ENCODE measurements at places on chromosomes 4 and X. TPM values are rescaled to one million over a fixed set of nuclear protein-coding genes. Genes with fewer than 3 reads are reported as not detected.
A peak's percentile ranks its signal among the peaks of the same experiment; 100 is the strongest.

The CRMP1 gene
- not detected for total RNA-seq

GRCh38 chrX:723781-724180 lies 93.2 kb downstream of the SHOX start:
- no peak for DNase-seq

DNA sequence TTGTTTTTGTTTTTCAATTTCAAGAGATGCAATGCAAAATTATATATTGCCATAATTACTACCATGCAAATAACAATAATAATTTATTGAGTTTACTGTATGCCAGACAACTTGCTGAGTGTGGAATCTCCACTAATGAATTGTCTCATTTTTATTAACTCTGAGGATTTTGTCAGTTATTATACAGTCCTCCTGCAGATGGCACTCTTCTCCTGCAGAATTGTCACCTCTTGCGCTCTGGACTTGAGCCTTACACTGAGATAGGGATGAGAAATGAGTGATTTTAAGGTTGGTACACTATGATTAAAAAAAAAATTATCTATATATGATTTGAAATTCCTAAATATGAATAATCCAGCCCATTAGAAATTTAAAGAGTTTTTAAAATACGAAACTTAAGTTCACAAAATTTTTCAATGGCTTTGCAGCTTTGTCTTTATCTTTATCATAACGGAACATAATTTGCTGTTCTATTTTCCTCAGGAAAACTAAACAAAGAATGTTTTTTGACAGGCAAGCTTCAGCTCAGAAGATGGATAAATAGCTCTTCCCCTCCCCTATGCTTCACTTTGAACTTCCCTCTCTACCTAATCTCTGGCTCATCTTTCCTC lies 12.7 kb upstream of the PAQR3 start:
- peak; percentile 32 for DNase-seq

- DNase-seq = no peak
Observed at GRCh38 chrX:84133023-84133422, 55.0 kb downstream of the RPS6KA6 start.

DNA sequence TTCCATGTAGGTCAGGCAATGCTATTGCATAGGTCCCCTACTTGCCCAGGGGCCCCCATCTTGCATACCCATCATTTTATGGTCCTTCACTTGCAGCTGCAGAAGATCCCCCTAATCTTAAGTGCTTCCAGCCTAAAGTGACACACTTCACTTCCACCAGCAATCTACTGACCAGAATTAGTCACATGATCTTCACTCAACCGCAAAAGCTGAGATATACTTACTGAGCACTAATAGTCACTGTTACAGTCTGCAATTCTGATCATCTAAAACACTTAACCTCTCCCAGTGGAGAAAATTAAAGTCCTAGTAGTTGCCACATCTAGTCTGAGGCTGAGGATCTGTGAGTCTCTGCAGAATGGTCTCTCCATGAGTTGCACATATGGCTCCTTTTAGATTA lies 82.1 kb downstream of the AREG start:
- DNase-seq = no peak

DNA sequence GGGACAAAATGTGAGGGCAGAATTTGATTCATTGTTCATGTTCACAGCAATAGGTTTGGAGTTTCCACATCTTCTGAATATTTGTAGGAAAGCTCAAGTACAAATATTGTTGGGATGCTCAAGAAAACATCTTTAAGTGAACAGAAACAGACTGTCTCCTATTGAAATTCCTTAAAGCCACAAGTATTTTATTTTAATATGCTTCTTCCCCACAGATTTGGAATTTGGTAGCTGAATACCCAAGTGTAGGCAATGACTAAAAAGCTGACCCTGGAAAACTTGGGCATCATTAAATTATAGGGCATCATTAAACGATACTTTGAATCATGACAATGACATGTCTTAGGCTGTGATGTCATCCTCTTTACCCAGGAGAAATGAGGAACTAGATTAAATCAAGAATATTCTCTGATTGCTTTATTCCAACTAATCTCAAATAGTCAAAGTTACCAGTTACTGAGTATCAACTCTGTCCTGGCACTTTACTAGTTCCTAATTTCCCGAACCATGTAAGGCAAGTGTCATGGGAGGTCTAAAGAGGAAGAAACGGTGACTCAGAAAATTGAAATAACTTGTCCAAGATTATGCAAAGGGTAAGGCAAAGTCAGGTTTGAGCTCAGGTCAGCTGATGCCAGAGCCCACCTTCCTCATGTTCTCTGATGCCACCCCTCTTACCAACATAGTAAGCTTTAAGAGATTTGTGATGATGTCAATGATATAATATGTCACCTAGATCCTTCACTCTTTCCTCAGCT lies 223.1 kb upstream of the LEF1 start:
- DNase-seq = no peak

DNA sequence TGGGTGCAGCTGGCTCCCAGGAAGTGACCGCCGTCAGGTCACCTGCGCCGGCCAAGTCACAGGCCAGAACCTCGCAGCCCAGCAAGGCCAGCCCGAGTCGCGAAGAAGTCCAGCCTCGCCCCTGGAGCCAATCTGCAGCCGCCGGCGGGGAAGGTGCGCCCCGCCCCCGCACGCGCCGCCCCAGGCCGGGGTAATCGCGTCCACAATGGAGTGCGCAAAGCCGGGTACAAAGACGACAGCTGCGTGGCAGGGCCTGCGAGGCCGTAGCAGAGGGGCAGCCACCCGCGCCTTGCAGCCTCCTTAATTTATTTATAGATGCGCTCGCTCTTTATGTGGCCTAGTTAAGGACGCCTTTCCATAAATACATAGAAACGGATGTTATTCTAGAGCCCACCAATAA lies 139.4 kb upstream of the CPEB2 start:
- DNase-seq = no peak

GRCh38 chr4:38723726-38724474 lies 58.9 kb downstream of the TLR10 start:
- no peak for DNase-seq

Data from HCT116 (cell line).